CD8-positive, alpha-beta memory T cell (primary cell): ENCODE measurements at places on chromosomes 7 and 10.

DNA sequence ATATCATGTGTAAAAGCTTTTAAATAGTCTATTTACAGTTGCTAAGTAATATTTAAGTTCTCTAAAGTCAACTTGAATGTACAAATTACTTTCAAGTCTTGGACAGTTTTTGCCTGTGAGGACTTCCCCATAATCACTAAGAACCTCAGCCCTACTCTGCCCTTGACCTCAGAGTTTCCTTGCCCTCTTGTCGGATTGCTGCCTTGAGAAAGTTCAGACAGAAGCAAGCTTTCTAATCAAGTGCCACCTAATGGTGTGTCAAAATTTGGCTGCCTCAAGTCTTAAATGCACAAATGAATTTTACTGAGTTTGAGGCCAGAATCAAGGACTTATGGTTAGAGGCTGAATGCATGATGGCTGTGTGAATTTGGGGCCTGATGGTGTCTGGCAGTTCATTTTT is 88.3 kb upstream of the KAT6B start:
- H3K4me3 ChIP-seq: no peak overlapping the region
- H3K36me3 ChIP-seq: no peaks in the 10 kb centered on the region
- no peak for DNase-seq
- H3K4me1 ChIP-seq: peaks cover 16% of the 10 kb centered on the region

GRCh38 chr10:23448802-23449570 is 10.1 kb downstream of the OTUD1 start:
- H3K27me3 ChIP-seq: no peaks in the 10 kb centered on the region
- no peaks in the 10 kb centered on the region for H3K36me3 ChIP-seq
- no peak overlapping the region for H3K4me3 ChIP-seq
- no peak overlapping the region for H3K27ac ChIP-seq
- peaks cover 7% of the 10 kb centered on the region for H3K4me1 ChIP-seq

DNA sequence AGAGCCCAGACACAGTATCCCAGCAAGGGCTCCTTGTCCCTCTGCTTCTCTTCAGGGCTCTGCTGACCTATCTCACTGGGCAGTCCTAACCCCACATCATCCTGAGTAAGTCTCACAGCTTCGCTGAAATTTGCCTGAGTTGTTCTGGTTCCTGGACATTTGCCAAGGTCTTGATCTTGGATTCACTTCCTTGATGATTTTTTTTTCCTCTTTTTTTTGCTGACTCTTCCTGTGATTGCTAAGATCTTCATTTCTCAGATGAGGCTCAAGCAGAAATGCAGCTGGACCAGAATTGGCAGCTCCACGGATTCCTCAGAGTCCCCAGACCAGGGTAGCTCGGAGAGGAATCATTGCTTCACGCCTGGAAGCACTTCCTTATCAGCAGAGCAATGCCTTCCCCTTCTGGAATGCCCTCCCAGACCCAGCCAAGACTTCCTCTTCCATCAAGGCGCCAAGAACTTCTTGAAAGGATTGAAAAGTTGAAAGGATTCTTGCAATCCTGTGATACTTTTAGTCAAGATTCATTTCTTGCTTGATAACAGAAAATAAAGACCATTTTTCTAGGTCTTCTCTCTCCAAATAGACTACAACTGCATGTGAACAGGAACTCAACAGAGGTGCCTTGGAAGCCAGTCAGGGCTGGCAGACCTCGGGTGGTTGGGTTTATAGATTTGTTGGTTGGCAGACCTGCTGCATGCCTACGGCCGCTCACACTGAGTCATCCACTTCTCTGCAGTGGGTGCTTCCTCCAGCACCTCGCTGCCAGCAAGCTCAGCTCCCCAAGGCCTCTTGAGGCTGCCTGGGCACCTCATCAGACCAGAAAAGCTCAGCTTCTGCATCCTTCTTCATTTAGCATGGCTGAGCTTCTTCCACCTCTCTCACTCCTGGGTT is 8.8 kb upstream of the AFAP1L2 start:
- H3K4me3 ChIP-seq: no peak overlapping the region
- H3K27me3 ChIP-seq: no peaks in the 10 kb centered on the region
- no peak overlapping the region for H3K27ac ChIP-seq
- H3K36me3 ChIP-seq: no peaks in the 10 kb centered on the region
- no peaks in the 10 kb centered on the region for H3K4me1 ChIP-seq

- no peaks in the 10 kb centered on the region for H3K36me3 ChIP-seq
- no peaks in the 10 kb centered on the region for H3K27me3 ChIP-seq
- H3K4me3 ChIP-seq: no peak overlapping the region
- no peak overlapping the region for H3K27ac ChIP-seq
These were observed 117.7 kb upstream of the LANCL2 start for GRCh38 chr7:55247428-55247827.

DNA sequence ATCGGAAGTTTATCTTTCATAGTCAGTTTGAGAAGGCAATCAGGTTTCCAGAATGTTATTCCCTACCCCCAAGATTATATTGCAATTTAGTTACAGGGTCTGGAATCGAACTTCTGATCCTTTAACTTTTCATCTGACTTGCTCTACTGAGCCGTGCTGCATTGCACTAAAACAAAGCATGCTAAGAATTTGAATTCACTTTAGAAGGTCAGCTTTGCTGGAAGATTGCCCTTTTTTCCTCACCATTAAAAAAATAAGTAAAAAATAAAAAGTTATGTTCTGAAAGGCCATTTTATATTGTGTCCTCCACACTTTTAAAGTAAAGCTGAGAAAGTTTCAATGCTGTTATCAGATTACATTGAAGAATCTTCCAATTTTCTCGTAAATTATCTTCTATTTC is 388.8 kb upstream of the PHF14 start:
- no peak for DNase-seq
- no peak overlapping the region for H3K27ac ChIP-seq
- H3K4me1 ChIP-seq: no peaks in the 10 kb centered on the region
- H3K27me3 ChIP-seq: no peaks in the 10 kb centered on the region
